Activated T-cell treated with anti-CD3 and anti-CD28 coated beads for 24 hours (primary cell): ENCODE measurements at places on chromosomes 3 and 15.

DNA sequence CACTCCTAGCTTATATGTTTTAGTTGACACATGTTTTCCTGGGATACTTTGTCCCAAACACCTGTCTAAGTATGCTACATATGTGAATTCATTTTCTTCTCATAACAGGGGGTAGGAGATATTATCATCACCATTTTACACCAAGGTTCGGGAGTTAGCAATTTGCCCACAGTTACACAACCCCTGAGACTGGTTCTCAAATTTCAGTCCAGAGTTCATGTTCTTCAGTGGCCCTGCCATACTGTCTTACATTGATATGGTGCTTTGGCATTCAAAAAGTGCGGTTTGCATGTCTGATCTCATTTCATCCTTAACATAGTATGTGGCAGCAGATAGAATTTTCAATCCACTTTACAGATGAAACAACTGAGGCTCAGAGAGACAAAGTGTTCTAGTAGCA, 38.4 kb downstream of the ROBO2 start:
- no peak for DNase-seq

GRCh38 chr3:170458285-170458684, 39.6 kb downstream of the CLDN11 start:
- no peak for DNase-seq

GRCh38 chr3:153897025-153897723, 224.0 kb upstream of the ARHGEF26 start:
- no peak for DNase-seq

- no peak for DNase-seq
Observed at GRCh38 chr3:64178419-64178818, 46.8 kb downstream of the PRICKLE2 start.

DNA sequence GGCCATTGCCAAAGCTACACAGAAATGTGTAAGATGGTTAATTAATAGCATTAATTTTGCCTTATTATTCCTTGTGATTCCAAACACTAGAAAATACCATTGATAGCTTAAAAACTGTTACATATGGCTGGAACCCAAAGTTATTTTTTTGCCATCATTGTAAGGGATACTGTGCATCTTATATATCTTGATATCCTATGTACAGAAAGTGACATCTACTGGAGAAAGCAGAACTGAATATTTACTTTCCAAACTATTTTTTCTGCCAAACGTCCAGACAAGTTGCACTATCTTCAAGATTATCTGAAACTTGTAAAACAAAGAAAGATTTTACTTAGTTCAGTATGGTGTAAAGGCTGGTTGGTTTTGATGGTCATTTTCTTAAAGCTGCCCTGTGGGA, 33.3 kb upstream of the MEIS2 start:
- DNase-seq: no peak

GRCh38 chr15:33096134-33096533, 98.4 kb downstream of the FMN1 start:
- DNase-seq: no peak

GRCh38 chr15:77167406-77167805, 96.5 kb upstream of the TSPAN3 start:
- DNase-seq: no peak

DNA sequence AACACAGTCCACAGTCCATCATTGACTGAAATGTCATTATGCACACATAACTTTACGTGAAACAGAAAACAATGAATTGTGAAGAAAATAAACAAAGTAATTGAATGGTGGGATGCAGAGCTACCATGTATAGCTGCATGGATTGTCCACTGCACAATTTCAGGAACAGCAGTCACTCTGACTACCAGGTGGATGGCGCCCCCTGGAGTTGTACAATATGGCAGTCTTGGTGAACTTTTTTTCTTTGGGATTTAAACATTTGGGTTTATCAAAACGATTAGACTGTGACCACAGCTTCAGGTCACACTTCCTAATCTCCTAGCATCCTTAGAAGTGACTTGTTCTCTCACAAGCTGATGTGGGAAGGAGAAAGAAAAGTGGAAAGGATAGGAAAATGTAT, 48.9 kb upstream of the TCF12 start:
- peak; percentile 14 for DNase-seq

DNA sequence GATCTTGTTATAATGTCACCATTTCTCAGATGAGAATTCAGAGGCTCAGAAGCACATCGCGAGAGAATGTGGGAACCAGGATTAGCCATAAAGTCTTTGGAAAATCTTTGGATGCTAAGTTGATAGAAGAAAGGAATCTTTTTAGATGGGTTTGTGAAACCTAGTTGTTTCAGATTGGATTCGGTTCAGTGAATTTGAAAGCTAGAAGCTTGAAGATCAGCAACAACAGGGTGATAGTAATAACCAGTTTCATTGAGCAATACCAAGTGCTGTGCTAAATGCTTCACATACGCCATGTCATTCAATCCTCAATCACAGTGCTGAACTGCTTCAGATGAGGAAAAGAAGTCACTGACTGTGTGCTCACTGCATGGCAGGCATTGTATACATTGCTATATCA, 47.4 kb upstream of the MITF start:
- no peak for DNase-seq

DNA sequence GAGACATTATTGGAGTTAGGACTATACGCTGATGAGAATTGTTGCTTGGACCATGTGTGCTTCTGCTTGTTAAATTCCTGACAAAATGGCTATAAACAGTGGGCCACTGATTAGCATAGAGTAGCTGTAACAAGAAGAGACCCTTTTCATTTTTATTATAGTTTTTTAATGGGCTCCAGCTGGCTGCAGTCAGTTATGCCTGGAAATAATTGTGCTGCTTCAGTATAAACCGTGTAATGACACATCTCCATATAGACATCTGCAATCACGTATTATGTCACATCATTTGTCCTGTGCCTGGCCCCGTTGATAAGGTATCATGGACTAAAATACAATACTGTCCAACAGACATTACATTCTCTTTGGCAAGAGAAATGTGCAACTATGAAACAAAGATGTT, 50.9 kb downstream of the ARPP21 start:
- DNase-seq: no peak

- peak; percentile 59 for DNase-seq
Observed at GRCh38 chr15:76973362-76973743, 21.6 kb upstream of the PSTPIP1 start.

- DNase-seq: no peak
Observed at GRCh38 chr3:161239700-161240099, 18.6 kb downstream of the NMD3 start.

DNA sequence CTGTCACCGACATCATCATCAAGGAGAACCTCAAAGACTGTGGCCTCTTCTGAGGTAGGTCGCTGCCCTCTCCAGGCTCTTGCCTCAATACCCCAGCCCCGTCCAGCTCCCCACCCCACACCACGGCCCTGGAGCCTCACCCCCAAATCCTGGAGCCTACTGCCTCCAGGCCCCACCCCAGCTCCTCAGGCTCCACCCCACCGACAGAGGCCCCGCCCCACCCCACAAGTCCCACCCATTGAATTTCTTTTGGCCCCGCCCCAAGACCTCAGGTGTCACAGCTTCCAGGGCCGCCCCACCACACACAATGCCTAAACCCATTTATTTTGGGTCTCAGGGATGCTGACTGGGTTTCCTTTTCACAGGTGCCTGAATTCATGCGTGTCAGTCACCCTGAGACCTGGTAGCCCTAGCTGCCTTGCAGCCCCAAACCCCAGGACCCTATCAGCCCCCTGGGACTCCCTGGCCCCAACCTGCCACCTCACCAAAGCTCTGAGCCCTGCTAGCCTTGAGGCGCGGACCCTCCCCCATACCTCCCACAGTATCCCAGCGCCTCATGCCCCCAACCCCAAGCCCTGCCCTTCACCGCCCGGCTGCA, 3.6 kb downstream of the GNAT1 start:
- peak; percentile 23 for DNase-seq
